ENCODE measurements at places on chromosomes 12 and 14.

GRCh38 chr12:46364777-46365580 lies 7.6 kb downstream of the SLC38A2 start:
- DNase-seq, result no peak

DNA sequence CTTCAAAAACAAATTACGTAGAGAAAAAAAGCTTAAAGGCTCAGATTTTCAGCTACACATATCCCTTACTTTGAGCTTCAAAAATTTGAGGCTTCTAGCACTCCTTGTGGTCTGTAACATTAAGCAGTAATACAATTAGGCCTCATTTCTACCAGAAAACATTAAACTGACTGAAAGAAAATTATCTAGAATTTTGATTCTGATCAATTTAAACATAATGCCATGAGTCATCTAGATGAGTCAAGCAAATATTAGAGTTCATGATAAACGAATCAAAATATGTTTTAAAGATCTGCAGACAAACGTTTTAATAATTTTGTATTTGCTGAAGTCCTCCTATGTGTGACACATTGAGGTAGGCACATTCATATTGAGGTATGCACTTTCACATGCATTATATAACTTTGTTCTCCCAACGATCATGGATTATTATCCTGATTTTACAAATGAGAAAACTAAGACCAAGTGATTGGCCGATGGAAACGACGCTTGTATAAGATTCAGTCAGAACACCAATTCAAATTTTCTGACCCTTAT lies 4.3 kb downstream of the OSBPL8 start:
- DNase-seq, result no peak

GRCh38 chr14:56135001-56135400 lies 16.8 kb downstream of the PELI2 start:
- DNase-seq, result no peak

GRCh38 chr12:109685574-109686447 lies 27.8 kb upstream of the FAM222A start:
- no peak for DNase-seq

GRCh38 chr12:89484470-89484869 lies 40.1 kb downstream of the GALNT4 start:
- DNase-seq, result no peak

- no peak for DNase-seq
Observed at GRCh38 chr12:97763113-97763512, 300.5 kb downstream of the RMST start.

GRCh38 chr12:26768611-26769603 lies 64.1 kb downstream of the ITPR2 start:
- no peak for DNase-seq

DNA sequence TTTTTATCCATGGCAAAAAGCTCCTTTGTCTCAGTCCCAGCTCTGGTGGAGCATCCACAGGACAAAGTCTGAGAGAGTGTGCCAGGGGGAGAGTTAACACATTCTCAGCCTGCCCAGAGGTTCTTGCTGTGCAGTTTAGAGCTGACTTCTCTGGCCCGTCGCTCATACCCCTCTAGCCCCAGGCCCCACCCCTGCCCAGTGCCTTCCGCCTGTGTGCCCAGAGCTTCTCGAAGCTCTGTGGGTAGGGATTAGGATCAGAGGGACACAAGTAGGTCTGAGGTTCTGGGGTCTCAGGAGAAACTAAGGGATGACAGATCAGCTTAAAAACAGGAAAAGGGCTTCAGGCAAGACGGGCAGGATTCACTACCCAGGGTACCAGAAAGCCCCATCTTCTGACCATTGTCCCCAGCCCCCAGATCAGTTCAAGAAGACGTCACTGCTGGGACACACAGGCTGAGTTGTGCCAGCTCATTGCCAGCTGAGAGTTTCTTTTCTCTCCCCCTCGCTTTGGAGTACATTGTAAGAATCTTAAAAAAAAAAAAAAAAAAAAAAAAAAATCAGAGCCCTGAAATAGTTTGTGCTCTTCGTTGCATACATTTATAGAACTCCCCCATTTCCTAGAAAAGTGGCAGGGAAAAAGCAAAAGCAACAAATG lies 127.0 kb downstream of the GCH1 start:
- DNase-seq, result no peak

- no peak for DNase-seq
Observed at GRCh38 chr14:37610945-37611523, 15.6 kb downstream of the TTC6 start.

- DNase-seq, result no peak
Observed at GRCh38 chr14:68084256-68084655, 264.7 kb downstream of the RAD51B start.

GRCh38 chr12:3929875-3930615 lies 56.8 kb upstream of the PARP11 start:
- DNase-seq, result no peak

- no peak for DNase-seq
Observed at GRCh38 chr14:55752580-55753390, 172.8 kb downstream of the KTN1 start.

DNA sequence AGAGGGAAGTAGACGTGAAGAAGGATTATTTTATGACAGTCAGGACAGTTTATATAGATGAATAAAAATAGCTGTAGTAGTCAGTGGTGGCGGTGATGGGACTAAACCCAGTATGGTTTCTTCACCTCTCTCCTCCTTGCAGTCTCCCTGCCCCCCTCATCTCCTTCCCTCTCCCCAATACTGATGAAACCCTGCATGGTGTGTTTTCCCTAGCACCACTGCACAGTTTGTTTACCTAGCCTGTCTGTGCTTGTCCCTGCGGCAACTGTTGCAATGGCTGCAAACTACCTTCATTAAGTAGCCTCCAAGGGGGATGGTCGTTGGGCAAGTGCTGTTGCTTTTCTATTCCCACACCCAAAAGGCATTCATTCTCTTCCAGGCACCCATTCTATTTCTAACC lies 14.7 kb downstream of the PCBP2 start:
- no peak for DNase-seq

DNA sequence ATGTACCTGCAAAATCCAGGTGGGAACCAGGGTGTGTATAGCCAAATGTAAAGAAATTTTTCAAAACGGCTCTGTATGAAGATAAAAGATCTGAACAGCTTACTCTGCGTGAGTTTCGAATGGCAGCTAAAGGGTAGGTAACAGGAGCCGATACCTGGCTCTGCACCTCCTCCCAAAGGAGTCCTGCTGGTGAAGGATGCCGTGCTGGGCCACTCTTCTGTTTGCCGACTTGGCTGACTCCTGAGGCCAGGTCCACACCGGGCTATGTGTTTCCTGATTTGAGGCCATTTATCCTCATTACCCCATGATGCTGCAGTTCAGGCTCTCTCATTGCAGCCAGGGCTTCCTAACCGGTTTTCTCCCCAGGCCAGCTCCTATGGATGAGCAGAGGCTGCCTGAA lies 244.6 kb downstream of the SLC41A2 start:
- DNase-seq, result no peak

GRCh38 chr14:104968153-104968527 lies 10.0 kb downstream of the AHNAK2 start:
- DNase-seq, result no peak

DNA sequence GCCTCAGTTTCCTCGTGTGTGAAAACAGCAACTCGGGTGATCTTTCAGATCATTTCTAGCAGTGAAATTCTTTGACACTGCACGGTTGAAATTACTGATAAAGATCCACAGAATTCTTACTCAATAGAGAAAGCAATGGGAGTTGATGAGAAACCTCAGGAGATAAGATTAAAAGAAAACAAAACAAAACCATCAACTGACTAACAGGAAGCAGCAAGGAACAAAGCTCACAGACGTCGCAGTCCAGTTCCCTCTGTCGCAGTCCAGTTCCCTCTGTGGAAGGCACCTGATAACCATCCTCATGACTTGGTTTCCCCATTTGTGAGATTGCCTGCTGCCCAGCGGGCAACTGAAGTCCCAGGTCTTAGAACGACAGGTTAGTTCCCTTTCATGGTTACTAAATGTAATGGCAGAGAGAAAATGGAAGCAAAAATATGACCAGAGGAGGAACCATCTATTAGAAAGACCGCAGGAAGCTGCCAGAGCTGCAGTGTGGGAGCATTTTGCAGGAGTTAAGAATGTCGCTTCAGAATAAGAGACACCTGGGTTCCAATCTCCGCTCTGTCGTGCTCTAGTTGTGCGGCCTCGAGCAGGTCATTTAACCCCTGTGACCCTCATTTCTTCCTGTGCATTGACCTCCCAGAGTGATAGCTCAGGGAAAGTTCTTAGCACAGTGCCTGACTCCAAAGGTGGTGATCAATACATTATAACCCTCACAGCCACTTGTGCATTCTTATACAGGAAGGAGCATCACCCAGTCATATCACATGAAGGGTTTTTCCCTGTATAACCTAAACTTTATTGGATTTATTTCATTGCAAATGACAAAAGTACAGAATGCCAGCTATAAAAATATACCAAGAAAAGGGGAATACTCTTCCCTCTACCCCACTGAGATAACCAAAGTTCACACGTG lies 5.1 kb upstream of the MED13L start:
- no peak for DNase-seq

DNA sequence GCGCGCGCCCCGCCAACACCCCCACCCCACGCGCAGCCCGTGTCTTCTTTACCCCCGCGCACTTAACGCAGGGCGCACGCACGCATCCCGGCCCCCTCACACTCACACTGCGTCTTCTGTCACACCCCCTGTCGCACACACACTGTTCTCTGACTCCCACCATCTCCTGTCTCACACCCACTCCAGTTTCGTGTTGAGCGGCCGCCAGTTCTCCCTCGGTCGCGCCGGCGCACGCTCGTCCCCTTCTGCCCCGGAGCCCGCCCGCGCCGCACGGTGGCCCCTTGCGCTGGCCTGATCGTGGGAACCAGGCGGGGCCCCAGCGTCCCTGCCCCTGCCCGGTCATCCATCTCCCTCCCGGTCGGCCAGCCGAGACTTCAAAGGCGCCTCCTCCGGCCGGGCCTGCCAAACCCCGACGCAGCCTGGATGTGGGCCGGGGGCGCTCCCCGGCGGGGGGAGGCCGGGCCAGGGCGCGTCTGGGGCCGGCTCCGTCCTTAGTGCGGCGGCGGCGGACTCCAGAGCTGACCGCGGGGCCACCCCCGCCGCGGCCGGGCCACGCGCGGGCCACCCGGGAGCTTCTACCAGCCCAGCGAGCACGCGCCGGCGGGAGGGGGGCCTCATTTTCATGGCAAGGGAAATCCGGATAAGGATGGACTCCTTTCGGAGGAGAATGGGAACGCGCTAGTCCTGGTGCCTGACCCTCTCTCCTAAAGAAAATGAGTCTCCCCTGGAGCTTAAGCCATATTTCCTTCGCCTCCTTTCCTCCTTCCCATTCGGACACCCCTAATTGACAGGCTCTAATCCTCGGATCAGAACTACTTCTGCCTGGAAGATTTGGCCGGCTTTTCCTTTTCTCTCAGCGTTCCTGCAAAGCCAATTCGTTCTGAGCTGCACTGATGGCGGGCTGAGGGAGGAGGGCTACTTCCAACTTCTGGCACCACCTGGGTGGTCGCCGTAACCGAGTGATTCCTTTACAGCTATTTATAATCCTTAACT lies 82.0 kb upstream of the HMGA2 start:
- no peak for DNase-seq

GRCh38 chr12:44162961-44163360 lies 327.1 kb downstream of the TMEM117 start:
- DNase-seq, result no peak

GRCh38 chr12:25701290-25701689 lies 148.2 kb upstream of the LMNTD1 start:
- DNase-seq, result no peak

All from cortex of kidney (tissue), 1 donor.